ENCODE measurements at places on chromosomes 3 and 15.

GRCh38 chr3:179474480-179474879, 23.2 kb upstream of the GNB4 start:
- DNase-seq = no peak

- DNase-seq = no peak
Observed at GRCh38 chr3:164851905-164852304, 226.4 kb downstream of the SI start.

- DNase-seq = no peak
Observed at GRCh38 chr15:67524235-67524634, 3.3 kb downstream of the C15orf61 start.

DNA sequence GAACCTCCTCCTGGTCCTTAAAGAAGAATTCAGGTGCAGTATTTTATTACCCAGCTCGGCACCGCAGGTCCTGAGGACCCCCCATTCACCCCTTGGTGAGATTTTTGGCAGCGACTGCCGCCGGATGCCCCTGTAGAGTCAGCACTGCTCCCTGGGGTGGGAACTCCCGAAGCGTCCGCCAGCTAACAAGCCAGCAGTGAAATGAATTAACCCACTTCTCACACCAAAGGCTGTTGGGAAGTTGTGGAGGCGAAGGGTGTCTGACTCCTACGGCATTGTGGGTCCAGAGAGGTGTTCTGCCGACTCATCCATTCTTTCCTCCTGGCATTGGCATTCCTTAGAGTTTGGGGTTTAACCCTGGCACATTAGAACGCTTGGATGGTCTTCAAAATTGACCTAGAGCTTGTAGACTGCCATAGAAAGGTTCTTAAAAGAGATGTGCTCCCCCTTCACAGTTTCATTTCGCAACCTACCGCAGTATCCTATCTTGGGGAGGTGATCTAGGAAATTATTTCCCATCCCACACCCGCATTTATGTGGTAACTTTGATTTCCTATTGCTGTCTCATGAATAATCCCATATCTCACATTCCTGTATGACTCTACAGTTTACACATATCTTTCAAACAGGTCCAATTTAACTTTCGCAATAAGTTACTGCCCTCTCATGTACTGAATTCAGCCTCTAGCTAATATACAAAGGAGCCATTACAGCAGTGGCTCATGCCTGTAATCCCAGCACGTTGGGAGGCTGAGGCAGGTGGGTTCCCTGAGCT, 879 bp upstream of the EIF5A2 start:
- DNase-seq = no peak

GRCh38 chr15:30990446-30991254, 778 bp downstream of the MTMR10 start:
- no peak for DNase-seq

GRCh38 chr3:194824100-194824499, 138.4 kb downstream of the FAM43A start:
- DNase-seq = no peak
